ENCODE measurements at places on chromosomes 2 and 18.

GRCh38 chr18:60585670-60586069 is 213.1 kb upstream of the MC4R start:
- no peak for DNase-seq

DNA sequence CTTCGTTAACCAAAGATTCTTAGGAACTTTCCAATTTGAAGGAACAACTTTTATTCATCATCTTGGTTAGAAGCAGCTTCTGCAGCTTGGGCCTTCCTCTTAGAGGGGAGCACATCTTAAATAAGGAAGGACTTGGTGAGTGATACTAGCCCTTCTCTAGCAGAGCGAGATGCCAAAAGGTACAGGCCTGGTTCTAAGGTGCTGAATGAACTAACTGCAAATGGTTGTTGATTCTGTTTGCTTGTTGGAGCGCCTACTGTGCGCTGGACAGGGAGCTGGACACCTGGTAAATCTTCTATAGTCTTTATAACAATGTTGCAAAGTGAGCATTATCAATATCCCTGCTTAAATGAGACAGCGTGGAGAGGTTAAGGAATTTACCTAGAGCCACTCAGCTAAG is 127.1 kb downstream of the MYCN start:
- DNase-seq = no peak

GRCh38 chr2:162968306-162968705 is 129.7 kb upstream of the KCNH7 start:
- DNase-seq = no peak

- DNase-seq = peak; percentile 27
Measured at GRCh38 chr2:200749631-200750322, 61.9 kb upstream of the BZW1 start.

DNA sequence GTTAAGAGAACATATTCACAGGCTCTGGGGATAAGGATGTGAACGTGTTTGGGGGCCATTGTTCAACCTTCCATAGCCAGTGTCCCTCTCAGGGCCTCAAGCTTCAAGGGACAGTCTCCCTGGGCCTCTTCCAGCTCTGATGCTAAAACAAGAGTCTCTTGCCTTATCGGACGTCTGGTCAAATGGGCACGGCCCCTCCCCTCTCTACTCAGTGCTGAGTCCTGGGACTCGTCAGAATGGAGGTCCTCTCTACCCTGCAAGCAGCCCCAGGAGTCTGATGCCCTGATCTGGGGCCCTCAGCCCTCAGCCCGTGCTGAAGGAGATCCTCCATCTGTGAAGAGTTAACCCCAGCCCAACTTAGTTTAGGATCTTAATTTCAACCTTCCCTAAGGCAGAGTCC is 198.2 kb downstream of the ZFP36L2 start:
- no peak for DNase-seq

Measured in foreskin fibroblast (primary cell).